CD4-positive, alpha-beta memory T cell (primary cell): ENCODE measurements at places on chromosomes 7 and 10. TPM values are rescaled to one million over a fixed set of nuclear protein-coding genes. Genes with fewer than 3 reads are reported as not detected.

- no peak for DNase-seq
Observed at GRCh38 chr10:14698111-14698828, 76.4 kb downstream of the FAM107B start.

DNA sequence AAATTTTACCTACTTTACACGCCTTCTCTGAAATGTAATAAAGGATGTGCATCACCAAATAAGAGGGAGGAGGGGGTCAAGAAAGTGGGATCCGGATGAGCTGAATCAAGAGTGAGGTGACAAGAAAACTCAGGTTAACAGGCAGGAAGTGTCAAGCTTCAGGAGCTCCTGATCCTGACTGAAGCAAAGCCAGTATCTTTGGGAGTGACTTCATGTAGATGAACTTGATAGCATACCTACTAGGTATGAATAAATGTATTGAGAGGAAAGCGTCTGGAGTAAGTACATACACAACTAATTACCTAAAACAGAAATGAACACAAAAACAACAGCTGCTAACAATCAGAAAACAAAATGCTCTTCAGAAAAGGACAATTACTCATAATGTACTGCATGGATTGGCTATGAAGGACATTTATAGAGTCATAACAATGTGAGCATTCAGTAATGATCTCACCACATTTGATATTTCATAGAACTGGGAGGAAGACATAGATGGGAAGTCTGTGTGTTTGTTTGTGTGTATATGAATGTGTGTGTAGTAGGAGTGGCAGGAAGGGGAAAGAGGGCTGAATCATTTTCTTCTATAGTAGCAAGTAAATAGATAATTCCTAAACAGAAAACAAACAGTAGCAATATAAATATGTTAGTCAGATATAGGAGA, 29.4 kb downstream of the PRKG1 start:
- no peak for DNase-seq

DNA sequence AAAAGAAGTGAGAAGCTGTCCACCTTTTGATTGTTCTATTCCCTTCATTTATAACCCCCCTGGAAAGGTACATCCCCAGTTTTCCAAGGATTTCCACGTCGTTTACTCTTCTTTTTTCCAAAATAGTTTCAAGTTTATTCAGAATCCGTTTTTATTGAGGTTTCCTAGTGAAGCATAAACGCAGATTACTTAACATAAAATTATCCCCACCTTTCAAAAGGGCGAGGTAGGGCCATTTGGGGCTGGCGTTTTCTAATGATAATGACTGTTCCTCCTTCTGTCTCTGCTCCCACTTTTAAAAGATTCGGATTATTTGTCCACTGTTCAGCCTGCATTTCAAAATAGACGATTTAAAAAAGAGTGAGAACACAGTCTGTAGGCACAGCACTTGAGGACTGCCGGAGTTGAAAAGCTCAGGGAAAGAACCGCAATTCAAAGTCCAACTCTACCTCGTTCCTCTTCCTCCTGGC, 165.2 kb upstream of the PPP1R3A start:
- DNase-seq = no peak

GRCh38 chr10:125152450-125153368, 7.7 kb downstream of the CTBP2 start:
- no peak for DNase-seq

DNA sequence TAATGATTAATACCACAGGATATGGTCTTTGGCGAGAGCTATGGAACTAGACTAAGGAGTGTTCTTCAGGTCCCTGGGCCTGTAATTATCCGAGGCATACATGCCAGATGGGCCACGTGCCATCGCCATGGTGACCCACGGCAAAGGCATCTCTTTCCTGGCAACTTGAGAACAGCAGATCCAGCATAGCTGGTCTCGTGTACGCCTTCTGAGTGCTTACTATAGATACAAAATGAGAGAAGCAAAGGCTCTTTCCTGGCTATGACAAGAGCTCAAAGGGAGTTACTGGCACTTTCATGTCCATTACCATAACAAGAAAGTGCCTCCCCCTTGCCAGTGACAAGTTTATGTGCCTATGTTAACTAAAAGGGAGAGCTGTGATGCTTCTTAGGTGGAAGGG, 26.0 kb upstream of the GLI3 start:
- DNase-seq = no peak

DNA sequence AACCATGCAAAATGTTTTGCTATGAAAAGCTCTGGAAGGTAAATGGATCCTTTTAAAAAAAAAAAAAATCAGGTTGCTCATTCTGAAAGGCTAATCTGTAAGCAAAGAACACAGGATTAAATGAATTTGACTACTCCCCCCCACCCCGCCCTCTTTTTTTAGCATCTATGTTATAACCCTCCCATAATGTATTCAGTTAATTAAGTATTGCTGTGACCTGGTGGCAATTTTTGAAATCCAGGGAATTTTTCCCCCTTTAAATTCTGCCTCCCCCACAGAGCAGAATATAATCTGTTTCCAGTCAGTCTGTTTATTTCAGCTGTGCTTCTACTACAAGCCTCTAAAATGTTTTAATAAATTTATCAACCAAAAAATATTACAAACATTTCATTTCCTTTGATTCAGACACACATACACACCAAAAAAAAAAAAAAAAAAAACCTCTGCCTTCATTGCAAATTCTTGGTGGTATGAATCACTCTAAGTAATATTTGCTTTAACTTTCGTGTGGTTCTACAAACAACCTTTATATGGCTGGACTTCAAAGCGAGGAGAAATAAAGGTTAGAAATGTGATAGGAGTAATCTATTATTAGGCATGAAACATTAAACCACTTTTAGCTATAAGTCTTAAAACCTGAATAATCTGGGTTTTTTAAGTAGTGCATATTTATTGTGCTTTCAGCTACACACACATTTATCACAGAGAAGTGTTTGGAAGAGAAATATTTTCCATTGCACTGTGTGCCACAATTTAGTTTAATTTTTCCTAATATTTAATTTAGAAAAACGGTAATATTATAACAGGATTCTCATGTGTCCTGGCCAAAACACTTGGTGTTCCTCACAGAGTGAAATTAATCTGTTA, 64.4 kb upstream of the ARID5B start:
- DNase-seq = no peak

DNA sequence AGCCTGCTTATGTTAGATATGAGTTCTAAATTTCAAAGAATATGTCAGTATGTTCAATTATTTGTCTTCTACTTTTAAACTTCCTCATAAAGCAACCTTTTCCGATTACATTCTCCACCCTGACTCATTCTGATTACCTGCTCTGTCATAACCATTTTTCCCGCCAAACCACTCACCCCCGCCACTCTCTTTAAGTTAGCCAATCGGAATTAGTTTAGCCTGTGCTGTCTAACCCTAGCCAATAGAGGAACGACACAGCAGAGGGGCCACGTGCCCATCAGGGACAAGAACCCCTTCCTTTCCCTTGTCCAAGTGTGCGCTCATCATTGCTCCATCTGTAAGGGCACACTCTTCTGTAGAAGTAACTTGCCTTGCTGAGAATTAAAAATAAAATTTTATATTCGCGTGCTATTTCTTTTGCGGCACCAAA, 91.4 kb downstream of the CCDC71L start:
- no peak for DNase-seq

- DNase-seq = no peak
Observed at GRCh38 chr10:49010295-49010694, 70.7 kb upstream of the LRRC18 start.

DNA sequence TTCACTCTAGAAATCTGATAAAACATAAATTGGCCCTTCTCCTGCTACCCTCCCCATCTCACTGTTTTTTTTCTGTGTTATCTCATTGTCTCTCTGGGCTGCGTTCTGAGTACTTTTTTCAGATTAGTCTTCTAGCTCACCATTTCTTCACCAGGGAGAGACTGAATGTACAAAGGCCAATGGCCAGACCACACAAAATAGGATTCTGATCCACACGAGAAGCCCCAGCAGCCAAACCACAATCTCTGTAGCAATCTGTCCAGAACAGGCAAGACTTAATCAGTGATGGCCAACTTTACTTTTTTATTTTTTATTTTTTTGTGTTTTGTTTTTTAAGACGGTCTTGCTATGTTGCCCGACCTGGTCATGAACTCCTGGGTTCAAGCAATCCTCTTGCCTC, 55.9 kb upstream of the PAPSS2 start:
- DNase-seq = no peak

DNA sequence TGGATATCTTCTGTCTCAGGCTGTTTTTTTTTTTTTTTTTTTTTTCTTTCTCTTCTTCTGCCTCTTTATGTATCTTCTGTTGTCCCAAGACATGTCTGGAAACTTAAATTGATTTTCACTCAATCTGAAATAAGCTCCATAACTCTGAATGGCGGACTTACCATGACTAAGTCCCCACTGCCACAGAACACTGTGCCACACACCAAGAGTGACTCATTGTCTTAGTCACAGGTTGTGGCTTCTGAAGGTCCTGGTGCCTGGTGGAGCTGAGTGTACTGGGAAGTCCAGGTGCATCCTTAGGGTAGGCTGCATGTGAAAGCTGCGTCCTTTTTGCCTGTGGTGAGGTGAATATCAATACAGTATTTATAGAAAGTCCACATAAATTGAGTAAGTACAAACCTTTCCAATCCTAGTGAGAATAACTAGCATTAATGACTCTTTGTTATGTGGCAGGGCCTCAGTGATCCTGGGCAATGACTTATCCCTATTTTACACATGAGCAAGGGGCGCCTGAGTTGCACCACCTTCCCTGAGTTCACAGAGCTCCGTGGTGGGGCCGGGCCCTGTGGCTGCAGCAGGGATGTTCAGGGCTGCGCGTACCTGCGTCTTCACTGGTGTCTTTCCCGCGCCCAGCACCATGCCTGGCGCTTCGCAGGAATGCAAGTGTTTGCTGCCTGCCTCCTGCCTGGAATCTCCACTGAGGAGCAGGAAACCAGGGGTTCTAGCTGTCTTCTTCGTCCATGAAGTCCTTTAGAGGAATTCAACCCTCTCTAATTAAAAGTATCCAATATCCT, 4.3 kb downstream of the PFKP start:
- DNase-seq = no peak

GRCh38 chr7:95595746-95596197, 544 bp downstream of the PDK4 start:
- no peak for DNase-seq

DNA sequence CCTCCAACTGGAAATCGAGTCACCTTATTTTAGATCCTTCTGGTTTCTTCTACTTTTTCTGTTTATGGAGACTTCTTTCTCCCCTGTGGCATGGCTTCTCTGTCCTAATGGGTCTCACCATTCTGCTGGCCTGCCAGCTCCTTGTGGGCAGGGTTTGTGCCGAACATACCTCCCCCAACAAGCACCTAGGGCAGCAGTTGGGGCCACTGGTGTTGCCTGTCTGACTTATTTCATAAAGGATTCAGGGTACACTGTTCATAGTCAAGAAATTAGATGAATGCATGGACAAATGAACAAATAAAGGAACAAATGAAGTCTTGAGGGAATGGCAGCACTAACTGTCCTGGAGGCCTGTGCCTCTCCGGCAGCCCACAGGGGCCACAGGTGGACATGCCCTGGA, 55.6 kb upstream of the DOCK1 start:
- DNase-seq = no peak

- DNase-seq = no peak
Observed at GRCh38 chr7:66542528-66543269, 86.0 kb upstream of the KCTD7 start.

DNA sequence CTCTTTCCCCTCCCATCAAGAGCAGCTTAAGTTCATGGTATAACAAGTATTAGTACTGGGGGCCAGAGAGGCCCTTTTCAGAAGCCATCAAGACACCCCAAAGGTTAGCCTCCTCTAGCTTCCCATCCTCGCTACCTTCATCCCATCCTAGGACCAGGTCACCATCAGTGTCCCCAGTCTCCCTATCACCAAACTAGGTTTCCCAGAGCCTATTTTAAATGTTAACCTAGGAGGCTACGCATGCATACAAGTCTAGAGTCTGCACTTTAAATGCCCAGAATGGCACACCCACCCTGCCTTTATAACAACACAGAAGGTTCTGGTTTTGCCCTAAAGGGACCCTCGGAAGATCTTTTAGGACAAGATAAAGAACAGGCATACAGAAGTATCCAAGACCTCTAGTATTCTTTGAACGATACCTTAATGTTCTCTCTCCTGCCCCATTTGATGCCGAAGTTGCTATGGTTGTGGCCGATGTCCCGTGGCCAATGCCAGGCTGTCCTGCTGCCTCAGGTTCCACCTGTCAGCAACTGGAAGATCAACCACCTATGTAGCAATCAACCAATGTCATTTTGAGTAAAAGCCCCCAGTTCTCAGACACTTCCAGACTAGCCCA, 2.2 kb downstream of the GPRIN2 start:
- DNase-seq = no peak

DNA sequence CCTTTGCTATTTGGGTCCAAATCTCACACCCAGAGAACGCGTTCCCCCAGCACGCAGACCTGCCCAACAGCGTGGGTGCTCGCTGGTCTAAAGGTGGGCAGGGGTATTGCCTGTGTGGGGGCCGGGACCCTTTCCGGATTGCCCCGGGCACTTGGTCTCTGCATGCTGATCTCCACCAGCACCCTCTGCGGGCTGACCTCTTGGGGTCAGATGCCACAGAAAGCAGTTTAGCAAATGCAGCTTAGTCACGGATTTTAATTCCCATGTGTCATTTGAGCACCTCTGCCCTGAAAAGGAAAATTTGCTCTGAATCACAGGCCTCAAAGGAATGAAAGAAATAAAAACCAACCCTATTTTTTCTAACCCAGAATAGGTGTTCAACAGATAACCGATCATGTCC, 46.7 kb downstream of the PKD1L1 start:
- no peak for DNase-seq

- no peak for DNase-seq
Observed at GRCh38 chr10:116178086-116178605, 94.9 kb downstream of the GFRA1 start.

GRCh38 chr10:73817826-73818225, 6.4 kb upstream of the NDST2 start:
- no peak for DNase-seq

DNA sequence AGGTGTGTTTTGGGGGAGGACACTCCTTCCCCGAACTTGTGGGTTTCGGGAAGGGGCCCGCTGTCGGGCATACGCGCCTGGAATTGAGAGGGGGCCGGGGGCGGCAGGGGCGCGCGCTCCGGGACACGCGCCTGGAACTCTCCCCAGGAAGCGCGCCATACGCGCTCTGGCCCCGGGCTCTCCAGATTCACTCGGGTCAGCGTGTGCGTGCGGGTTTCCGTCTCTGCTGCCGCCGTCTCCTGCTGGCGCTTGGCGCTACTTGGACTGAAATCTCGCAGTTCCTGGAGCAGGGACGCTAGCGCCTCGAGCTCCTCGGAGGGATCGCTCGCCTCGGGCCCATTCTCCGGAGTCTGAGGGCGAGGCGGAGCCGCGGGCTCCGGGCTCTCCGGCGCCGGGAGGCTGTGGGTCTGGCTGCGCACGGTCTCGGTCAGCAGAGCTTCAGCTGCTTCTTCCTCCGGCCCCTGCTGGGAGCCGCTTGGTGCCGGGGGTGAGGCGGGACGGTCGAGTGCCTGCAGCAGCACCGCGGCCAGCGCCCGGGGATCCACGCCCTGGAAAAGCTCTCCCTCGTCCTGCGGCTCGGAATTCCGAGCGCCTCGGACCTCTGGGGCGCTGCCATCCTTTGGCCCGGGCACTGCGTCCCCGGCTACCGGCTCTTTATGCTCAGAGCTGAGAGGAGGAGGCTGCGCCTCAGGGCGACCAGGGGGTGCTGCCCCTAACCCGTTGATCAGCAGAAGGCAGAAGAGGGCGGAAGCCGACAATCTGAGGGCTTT, 1.1 kb downstream of the VGF start:
- DNase-seq = no peak

Gene CYP26C1
- total RNA-seq = 0.20 TPM

Gene RPEL1
- not detected for total RNA-seq

Gene NPC1L1
- total RNA-seq = 0.19 TPM

Gene SPDYE16
- 1.1 TPM for total RNA-seq

Gene HMX2
- not detected for total RNA-seq

Gene HERPUD2
- total RNA-seq = 67.3 TPM

Gene UNC5B
- total RNA-seq = not detected

Gene AGR2
- total RNA-seq = not detected

Gene DTX2
- 44.6 TPM for total RNA-seq

Gene UMAD1
- total RNA-seq = 25.1 TPM

Gene ASB10
- not detected for total RNA-seq
